NCI-H524 (cell line): ENCODE measurements at places on chromosomes 6 and 20.

DNA sequence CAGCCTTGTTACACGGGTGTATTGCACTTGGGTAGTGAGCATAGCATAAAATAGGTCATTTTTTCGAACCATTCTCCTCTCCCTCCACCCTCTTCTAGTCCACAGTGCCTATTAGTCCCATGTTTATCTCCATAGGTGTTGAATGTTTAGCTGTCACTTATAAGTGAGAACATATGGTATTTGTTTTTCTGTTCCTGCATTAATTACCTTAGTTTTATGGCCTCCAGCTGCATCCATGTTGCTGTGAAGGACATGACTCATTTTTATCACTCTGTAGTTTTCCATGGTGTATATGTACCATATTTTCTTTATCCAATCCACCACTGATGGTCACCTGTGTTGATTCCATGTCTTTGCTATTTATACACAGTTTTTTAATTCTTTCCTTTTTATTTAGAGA lies 889.5 kb downstream of the EYS start:
- peak; percentile 56 for DNase-seq

GRCh38 chr6:146289816-146290588 lies 253.6 kb upstream of the RAB32 start:
- DNase-seq = no peak

- DNase-seq = no peak
Measured at GRCh38 chr6:81999826-82000225, 247.3 kb upstream of the TENT5A start.

GRCh38 chr6:34333858-34334257 lies 58.6 kb downstream of the NUDT3 start:
- DNase-seq = no peak

DNA sequence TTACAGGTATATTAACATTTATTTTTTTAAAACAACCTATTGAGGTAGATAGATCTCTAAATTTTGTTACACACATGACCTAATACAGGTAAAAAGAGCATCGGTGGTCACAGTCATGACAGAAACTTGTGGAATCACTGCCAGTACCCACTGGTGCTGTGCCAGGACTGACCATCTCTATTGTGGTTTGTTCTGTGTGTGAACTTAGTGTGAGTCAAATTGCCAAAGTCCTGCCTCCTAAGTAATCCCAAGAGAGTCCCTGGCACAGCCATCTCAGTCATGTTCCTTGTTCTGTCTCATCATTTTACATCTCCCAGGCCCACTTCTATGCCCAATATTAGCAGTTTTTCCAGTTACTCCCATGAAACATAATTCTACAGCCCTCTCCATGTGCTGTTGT lies 21.4 kb downstream of the GSTA2 start:
- no peak for DNase-seq

DNA sequence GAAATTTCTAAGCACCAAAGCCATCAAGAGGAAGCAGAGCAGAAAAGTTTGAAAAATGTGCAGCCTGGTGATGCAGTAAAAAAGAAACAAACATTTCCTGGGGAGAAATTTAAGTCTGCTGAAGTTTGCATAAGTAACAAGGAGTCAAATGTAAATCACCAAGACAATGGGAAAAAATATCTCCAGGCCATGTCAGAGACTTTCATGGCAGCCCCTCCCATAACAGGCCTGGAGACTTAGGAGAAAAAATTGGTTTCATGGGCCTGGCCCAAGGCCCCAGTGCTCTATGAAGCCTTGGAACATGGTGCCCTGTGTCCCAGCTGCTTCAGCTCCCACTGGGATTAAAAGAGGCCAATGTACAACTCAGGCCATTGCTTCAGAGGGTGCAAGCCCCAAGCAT lies 30.1 kb upstream of the EPM2A start:
- no peak for DNase-seq

GRCh38 chr20:21504323-21504722 lies 9.5 kb downstream of the NKX2-2 start:
- DNase-seq = no peak

- DNase-seq = no peak
Measured at GRCh38 chr6:51337277-51337676, 518.6 kb downstream of the TFAP2B start.

GRCh38 chr20:2692036-2692885 lies at the start of gene EBF4:
Gene EBF4, plus strand, starts transcription at chr20:2692780. Its CDS starts 866 bp downstream, at chr20:2693646.
- DNase-seq = peak; percentile 28

GRCh38 chr6:69852706-69853105 lies 13.7 kb upstream of the COL19A1 start:
- DNase-seq = no peak

- no peak for DNase-seq
Measured at GRCh38 chr20:44495802-44496481, 20.3 kb downstream of the TTPAL start.

GRCh38 chr6:140533526-140533925 lies 1159.1 kb upstream of the CITED2 start:
- DNase-seq = no peak

DNA sequence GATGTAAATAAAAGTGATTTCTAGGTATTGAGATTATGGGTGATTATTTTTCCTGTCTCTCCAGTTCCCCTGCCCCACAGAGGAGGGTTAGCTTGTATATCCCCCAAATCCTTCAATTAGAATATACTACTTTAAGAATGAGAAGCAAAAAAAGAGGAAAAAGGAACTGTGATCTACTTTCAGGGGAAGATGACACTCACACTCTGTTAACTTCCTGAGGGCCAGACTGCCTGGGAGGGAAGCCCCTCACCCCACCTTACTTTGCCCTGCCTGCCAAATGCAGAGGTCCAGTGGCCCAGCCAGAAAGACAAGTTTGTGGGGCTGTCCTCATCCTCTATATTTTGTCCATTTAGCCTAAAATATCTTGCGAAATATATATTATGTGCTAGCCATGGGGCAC lies 9.2 kb upstream of the LY86 start:
- DNase-seq = no peak

GRCh38 chr20:53524589-53525312 lies 68.9 kb downstream of the ZNF217 start:
- peak; percentile 56 for DNase-seq

- no peak for DNase-seq
Measured at GRCh38 chr6:90401933-90402830, 105.5 kb upstream of the BACH2 start.

DNA sequence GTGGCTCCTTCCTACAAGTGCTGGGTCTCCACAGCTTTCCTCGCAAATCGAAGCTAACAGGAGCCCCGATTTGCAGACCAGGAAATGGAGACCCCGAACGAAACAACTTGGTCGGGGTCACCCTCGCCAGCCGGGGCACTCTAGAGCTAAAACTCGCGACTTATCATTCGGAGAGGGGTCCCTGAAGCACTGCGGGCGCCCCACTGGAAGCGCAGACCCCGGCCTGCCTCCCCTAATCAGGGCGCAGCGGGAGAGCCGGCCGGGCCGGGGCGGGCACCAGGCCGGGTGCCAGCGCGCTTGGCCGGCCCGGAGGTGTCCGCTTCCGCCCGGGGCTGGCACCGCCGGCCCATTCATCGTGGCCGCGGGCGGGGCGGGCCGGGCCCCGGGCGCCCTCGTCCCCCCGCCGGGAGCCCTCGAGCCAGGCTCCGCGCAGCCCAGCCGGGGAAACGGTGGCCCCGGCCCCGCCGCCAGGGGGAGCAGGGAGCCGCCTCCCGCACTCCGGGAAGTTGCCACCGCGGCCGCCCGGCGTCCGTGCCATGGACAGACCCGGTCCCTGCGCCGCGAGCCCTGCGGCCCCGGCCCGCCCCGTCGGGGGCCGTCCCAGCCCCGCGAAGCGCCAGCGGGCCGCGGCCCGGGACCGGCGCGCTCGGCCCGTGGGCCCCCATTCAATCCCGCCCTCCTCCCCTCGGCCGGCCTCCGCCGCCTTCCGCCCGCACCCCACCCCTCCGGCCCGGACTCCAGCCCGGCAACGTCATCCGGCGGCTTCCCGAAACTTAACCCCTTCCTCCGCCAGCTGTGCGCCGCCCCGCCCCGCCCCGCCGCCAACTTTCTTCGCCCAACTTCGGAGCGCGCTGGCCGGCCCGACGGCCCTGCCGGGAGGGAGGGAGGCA lies 961 bp downstream of the RRBP1 start:
- DNase-seq = peak; percentile 27

DNA sequence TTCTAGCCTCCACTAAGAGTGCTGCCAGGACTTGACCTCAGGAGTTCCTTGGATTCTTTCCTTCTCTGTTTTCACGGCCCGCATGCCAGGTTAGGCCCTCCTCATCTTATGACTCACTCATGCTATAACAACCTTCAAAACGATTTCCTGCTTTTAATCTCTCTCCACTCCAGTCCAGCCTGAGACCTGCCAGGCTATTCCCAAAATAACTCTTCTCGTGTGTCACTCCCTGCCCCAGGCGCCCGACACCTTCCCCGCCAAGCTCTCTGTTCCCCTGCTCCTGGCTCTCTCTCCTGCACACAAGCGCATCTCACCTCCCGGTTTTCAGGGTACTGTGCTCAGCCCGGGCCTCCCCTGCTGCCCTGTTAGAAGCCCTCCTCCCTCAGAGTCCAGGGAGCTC lies 64.1 kb upstream of the RPS6KA2 start:
- DNase-seq = no peak

- DNase-seq = no peak
Measured at GRCh38 chr20:35953387-35954199, 709 bp downstream of the SCAND1 start.

DNA sequence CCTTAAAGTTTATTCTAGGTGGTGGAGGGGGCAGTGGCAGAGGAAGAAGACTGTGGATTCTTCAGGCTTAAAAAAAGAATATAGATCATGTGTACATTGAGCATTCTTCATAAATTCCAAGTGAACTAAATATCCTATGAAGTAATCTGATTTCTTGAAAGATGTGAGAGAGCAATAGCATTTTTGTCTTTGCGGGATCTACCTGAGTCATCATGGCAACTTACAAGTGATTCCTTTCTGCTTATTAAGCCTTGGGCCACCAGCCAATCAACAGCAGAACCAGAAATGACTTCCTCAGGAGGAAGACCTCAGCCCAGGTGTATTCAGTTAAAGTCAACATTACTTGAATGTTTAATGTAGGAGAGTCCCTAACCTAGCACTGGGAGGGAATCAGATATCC lies 756.9 kb downstream of the TFAP2A start:
- no peak for DNase-seq

DNA sequence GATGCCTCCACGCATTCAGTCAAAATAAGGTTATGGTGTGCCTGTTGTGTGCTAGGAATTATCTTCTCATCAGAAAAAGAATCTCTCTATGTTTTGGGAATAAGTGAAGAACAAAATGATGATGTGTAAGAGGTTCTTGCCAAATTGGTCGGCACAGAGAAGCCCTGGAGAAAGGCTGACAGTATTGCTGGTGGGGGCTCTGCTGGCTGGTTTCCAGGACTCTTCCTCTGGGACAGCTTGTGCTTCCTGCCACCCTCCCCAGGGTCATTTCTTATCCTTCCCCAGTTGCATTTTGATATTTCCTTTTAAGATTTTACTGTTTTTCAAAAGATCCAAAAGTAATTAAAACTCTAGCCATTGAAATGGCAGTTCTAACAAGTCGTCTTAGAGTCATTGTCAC lies 22.1 kb downstream of the CST4 start:
- DNase-seq = no peak

GRCh38 chr6:1797801-1798200 lies 188.1 kb downstream of the FOXC1 start:
- no peak for DNase-seq

GRCh38 chr6:139368661-139369060 lies 5.8 kb downstream of the CITED2 start:
- no peak for DNase-seq

GRCh38 chr6:52210227-52210626 lies 24.1 kb downstream of the IL17A start:
- no peak for DNase-seq

DNA sequence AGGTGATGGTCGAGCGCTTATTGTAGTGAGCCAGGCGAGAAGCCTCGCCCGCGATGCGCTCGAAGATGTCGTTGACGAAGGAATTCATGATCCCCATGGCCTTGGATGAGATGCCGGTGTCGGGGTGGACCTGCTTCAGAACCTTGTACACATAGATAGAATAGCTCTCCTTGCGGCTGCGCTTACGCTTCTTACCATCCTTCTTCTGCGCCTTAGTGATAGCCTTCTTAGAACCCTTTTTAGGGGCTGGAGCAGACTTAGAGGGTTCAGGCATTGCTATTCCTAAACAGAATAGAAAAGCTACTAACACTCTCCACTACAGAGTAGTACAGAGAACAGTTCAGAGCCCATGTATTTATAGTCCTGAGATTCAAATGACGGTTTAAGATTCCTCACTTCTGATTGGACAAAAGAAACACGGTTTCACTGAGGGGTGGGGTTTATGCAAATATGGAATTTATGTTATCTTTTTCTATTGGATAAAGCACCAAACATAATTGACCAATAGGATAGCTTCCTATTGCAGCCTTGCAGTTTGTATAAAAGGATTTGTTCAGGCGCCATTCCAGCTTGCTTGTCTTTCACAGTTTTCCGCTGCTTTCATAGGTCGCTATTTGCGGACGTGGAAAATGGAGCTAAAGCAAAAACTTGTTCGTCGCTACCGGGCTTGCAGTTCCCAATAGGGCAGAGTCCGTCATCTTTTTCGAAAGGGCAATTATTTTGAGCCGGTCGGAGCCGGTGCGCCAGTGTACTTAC lies 43.7 kb upstream of the HFE start:
- DNase-seq = no peak

GRCh38 chr6:157323255-157323965 lies at the start of gene TMEM242:
Gene TMEM242, minus strand, starts transcription at chr6:157323519. Its CDS starts 20 bp downstream, at chr6:157323499.
- DNase-seq = no peak

DNA sequence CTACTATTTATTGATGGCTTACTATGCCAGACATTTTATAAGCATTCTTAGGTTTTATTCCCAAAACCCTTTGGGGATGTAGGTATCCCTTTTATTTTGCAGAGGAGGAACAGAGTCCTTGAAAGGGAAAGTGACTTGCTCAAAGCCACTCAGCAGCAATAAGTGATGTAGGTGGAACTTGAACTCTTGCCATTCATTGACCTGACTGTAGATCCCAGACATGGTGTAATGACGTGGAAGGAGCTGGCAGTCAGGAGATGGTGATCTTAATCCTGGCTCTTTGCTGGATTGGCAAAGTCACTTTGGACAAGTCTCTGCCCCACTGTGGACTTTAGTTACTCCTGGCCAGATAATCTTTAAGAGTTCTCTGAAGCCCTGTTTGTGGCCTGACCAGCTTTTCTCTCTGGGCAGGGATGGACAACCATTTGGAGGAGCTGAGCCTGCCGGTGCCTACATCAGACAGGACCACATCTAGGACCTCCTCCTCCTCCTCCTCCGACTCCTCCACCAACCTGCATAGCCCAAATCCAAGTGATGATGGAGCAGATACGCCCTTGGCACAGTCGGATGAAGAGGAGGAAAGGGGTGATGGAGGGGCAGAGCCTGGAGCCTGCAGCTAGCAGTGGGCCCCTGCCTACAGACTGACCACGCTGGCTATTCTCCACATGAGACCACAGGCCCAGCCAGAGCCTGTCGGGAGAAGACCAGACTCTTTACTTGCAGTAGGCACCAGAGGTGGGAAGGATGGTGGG lies 1.6 kb downstream of the DBNDD2 start:
- no peak for DNase-seq

- DNase-seq = no peak
Measured at GRCh38 chr6:145224450-145224849, 510.9 kb downstream of the EPM2A start.

GRCh38 chr6:72864799-72865198 lies 242.9 kb downstream of the KCNQ5 start:
- DNase-seq = no peak
